ENCODE measurements at places on chromosomes 2 and 18.
A peak's percentile ranks its signal among the peaks of the same experiment; 100 is the strongest.

- peak; percentile 52 for DNase-seq
These were observed 57.7 kb downstream of the INHBB start for GRCh38 chr2:120403676-120404075.

DNA sequence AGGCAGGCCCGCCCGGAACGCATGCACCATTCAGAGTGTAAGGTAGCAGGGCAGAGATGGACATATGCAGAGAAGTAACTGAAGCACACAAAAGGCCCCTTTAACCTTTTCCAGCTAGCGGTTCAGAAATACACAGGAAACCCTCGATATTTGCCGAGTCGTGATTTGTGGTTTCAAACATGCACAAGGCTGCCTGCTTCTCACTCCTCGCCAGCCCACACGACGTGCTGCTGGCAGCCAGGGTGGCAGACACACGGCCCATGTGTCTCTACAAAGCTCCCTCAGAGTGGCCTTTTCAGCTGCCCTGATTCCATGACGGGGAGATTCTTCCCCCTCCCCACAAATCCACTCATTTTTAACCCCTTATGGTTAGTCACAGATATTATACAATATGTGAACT lies 23.6 kb downstream of the ZBTB7C start:
- DNase-seq: no peak

DNA sequence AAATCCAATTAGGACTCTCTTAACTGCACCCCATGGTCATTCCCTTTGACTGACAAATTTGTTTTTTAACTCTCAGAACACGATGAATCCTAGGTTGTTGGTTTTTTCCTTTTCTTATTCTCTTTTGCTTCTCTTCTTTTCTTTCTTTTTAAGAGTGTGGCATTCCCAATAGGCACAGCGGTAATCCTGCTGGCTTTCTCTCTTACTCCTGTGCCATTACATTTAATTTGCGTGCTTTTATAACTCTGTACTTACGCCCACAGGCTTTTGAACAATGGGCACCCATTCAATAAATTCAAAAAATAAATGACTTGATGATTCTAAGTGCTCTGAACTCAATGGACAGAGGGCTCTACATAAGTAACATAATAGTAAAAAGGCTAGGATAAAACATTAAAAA lies 189.0 kb upstream of the SMAD7 start:
- no peak for DNase-seq

DNA sequence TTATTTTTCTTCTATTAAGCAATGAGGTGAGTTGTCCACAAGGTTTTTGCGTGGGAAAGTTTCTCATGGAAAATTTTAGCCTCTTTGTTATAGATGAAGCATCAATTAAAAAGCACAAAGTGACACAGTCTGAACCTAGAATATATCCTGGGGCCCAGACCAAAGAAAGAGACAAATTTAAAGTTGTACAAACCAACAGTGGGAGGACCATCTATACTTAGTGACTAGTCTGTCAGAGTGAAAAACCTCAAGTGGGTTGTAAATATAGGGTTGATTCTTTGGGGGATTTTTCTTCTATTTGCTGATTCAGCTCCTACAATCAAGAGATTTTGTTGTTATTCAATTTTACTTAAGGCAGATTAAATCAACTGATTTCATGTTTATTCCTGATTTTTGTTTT lies 256.2 kb downstream of the SATB2 start:
- no peak for DNase-seq

DNA sequence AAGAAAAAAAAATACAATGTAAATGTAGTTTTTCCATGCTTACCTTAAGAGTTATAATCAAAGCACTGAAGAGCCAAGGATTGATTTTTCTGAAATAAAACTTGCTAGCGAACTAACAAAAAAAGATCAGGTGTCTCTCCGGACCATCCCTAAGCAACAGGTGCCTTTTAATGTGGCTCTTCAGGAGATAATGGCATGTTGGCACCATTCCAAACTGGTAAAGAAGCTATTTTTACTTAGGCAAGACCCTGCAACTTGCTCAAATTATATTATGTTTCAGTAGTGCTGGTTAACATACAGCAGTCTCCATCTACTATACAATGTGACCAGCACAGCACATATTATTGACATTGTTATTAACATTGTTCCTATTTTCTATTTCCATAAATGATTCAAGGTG lies 2.3 kb upstream of the GCC2 start:
- no peak for DNase-seq

DNA sequence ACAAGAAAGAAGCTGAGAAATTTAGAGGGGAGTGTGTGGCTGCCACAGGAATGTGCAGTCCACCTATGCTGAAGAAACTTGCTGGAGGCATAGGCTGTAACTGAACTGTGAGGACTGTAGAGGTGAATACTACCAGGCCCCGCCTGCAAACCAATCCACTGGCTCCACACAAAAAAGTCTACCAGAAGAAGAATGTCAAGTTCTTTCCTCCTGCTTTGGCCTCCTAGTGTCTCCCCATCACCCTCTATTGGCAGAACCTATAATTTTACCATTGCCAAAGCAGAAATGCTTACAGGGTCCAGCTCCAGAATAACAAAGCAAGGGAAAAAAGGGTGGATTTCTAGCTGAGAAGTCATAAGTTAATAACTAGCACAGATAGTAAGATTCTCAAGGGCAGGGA lies 5.9 kb upstream of the ATP5MC3 start:
- DNase-seq: peak; percentile 33

- no peak for DNase-seq
These were observed 5.7 kb downstream of the CALCRL start for GRCh38 chr2:187442378-187442777.

GRCh38 chr2:176494949-176495353 lies 225.7 kb downstream of the MTX2 start:
- no peak for DNase-seq

- no peak for DNase-seq
These were observed 78.6 kb downstream of the HAUS1 start for GRCh38 chr18:46182633-46183358.

- no peak for DNase-seq
These were observed 588.6 kb downstream of the NRXN1 start for GRCh38 chr2:50443288-50443687.

DNA sequence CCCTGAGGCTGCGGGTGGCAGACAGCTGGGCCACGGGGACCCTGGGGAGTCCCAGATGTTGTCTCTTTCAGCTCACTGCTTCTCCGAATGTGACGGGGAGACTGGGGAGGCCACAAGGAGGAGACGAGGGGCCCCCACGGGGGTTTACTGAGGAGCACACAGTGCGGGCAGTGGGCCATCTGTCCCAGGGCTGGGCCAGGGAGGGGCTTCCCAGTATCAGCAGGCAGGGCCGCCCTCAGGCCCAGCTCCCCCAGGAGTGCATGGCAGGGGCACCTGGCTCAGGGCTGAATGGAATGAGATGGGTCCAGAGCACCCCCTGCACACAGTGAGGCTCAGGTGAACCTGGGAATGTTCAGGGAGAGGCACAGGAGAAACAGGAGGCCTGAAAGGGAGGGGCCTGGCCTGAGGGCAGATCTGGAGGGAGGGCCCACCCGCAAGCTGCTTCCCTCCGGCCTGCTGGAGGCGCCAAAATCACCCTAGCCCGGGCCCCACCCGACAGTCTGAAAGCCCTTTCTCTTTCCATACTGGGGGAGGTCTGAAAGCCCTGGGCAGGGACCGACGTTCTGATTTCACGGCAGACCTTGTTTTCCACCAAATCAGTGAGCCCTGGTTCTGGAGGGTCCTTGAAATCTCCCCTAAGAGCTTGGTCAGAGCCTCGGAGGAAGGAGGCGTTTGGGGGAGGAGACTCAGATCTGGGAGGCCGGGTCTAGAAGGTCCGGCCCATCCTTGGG lies 35.5 kb upstream of the PTMA start:
- DNase-seq: peak; percentile 88

GRCh38 chr2:112528541-112528940 lies 13.7 kb upstream of the POLR1B start:
- DNase-seq: no peak

DNA sequence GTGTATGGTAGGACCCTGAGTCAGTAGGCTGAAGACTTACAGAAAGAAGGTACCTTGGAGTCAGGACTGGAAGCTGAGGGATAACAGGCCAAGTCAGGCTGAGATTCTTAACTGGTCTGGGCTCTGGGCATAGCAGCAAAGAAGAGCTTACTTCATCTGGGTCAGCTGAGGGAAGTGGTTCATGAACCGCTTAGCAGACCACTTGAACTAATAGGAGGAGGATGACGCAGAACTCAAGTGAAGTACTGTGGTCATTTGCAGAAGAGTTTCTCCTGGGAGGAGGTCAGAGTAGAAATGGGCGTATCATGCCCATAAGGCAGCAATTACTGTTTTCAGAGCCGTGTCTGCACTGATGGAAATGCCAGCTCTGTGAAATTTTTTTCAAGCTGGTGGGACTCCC lies 164.5 kb downstream of the LCLAT1 start:
- no peak for DNase-seq

- DNase-seq: no peak
These were observed 79.7 kb upstream of the APCDD1 start for GRCh38 chr18:10374636-10375293.

DNA sequence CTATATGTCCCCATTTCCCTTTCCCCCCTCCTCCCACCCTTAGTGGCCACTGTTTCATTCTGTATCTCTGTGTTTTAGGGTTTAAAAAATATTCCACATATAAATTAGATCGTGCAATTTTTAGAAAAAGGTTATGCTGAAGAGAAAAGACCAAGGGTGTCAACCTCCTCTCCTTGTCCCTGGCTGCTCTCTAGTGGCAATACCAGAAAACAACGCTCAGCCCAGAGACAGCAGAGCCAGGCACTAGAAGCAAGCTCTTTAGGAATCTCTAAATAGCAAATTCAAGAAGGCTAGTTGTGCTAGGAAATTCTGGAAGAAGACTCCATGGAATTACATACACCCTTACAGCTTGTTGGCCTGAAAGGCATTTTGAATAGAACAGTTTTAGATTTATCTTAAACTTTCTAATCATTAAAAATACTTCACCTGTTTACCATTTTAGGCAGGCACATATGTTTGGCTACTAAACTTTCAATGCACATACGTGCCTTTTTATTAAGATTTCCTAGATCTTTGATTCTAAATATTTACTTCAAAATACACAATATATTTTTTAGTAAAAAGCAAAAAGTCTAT lies 35.1 kb upstream of the RASGRP3 start:
- DNase-seq: peak; percentile 78

DNA sequence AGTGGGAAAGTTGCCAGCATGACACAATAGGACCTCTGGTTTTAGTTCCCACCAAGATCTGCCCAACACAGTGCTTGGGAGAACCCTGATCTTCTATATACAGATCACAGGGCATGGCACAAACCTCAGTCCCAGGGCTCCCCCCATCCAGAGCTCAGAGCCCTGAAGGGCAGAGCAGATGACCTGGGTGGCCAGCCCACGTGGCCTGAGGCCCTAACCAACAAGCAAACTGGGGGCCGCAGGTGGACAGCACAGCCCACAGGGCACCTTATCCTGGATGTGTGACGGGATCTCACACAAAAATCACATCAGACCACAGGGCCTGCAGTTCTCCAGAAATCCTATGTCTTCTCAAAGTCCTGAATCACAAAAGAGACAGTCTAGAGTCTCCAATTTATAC lies 34.7 kb downstream of the CRACDL start:
- DNase-seq: no peak

DNA sequence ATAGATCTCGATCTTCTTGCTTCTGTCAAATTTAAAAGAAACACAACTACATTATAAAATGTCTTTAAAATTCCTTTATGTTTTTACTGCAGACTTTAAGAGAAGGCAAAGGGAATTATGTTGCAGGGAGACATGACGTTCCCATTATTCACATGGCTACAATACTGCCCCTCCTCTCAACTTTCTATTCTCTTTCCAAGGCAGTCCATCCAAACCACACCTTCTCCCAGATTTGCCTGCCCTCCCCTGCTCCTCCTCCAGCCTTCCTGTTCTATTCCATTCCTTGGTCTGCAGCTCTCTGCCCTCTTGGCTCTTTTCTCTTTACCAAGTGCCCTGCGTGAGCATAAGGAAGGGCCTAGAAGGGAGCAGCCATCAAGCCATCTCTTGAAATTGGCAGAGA lies 61.3 kb downstream of the NABP1 start:
- DNase-seq: no peak
